Activated T-helper 2 cell treated with anti-CD3 and anti-CD28 coated beads, Interferon-gamma antibody, Interleukin-2, Interleukin-4, amounts not matched to agents 10 μg/mL and 5 μg/mL and 100 μg/mL, durations not matched to agents 14 hours and 24 hours and 36 hours (primary cell): ENCODE measurements at places on chromosomes 4 and X.

DNA sequence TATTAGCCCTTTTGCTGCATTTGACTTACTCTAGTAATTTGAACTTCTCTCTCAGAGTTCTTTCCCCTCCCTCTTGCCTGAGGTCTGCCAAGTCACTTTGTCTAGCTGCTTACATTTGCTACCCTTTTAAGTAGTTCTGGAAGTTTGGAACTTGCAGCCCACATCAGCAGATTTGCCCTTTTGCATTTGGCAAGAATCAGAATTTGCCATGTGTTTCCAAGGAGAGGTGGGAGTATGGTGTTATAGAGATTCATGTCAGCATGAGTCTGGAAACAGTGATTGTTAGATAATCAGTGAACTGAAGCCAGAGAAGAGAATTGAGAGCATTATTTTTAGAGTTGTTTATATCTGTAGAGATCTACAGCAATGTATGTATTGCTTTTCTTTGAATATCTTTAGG lies 52.1 kb downstream of the KLHL34 start:
- peaks cover 6% of the 10 kb centered on the region for H3K36me3 ChIP-seq
- DNase-seq = no peak
- no peaks in the 10 kb centered on the region for H3K4me1 ChIP-seq
- H3K27me3 ChIP-seq = no peaks in the 10 kb centered on the region
- H3K27ac ChIP-seq = no peak overlapping the region

GRCh38 chrX:143455046-143455445 lies 62.2 kb downstream of the SPANXN3 start:
- H3K27me3 ChIP-seq = no peaks in the 10 kb centered on the region
- no peaks in the 10 kb centered on the region for H3K4me1 ChIP-seq
- no peak for DNase-seq
- no peak overlapping the region for H3K27ac ChIP-seq
- H3K36me3 ChIP-seq = no peaks in the 10 kb centered on the region

DNA sequence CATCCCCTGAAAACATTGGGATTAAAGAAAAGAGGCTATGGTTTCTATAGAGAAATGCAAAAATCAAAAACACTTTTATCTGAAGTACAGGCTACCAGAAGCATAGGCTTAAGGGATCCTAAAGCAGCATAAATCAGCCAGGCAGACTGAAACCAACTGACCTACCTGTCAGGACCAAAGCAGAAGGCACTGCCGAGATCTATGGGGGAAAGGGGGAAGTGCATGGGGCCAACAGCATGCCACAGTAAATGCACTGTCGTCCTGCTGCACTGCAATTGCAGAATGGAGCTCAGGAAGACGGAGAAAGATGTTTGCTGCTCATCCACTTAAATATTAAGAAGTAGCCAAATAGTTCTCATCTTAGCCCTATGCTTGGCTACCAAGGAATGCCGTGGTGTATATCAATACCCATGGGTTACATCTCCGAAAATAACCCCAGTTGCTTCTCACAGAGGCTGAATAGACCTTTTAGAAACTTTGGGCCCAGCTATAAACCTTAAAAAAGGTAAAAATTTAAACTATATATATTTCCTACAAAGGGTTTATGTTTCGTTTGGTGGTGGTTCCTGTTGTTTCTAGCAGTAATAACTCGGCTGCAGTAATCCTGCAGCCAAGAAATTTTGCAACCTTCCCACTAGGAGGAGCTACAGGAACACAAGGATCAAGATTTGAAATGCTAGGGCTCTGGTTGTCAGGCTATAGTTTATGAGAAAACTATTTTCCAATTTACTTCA lies 312.2 kb upstream of the DIAPH2 start:
- no peaks in the 10 kb centered on the region for H3K4me1 ChIP-seq
- no peaks in the 10 kb centered on the region for H3K27me3 ChIP-seq
- H3K4me3 ChIP-seq = no peak overlapping the region
- no peak overlapping the region for H3K27ac ChIP-seq
- DNase-seq = no peak
- H3K36me3 ChIP-seq = no peaks in the 10 kb centered on the region

DNA sequence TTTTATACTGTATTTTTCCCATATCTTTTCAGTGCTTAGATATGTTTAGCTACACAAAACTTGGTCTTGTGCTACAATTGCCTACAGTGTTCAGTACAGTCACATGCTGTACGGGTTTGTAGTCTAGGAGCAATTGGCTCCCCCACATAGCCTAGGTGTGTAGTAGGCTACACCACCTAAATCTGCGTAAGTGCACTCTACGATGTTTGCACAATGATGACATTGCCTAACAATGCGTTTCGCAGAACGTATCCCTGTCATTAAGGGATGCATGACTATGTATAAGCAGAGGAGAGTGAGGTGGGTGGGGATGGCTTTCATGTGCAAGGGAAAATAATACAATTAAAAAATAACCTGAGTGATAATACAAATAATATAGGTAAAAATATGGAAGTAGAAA lies 131.4 kb downstream of the GBA3 start:
- no peaks in the 10 kb centered on the region for H3K4me1 ChIP-seq
- no peak overlapping the region for H3K27ac ChIP-seq
- H3K27me3 ChIP-seq = no peaks in the 10 kb centered on the region
- H3K36me3 ChIP-seq = no peaks in the 10 kb centered on the region
- no peak overlapping the region for H3K4me3 ChIP-seq

DNA sequence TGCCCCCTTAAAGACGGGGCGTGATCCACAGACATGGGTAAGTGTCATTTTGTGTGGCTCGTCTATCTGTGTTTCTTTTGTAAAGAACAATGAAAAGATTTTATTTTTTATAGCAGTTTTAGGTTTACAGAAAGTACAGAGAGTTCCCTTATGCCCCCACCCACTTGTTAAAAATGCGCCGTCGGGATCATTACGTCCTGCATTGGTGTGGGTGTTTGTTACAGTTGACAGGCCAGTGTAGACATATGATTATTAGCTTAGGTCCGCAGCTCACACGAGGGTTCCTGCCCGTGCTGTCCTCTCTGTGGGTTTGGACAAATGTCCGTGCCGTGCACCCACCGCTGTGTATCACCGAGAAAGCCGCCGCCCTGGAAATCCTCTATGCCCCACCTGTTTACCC lies 50.5 kb downstream of the RGS12 start:
- no peak overlapping the region for H3K27ac ChIP-seq
- no peaks in the 10 kb centered on the region for H3K36me3 ChIP-seq
- peaks cover 17% of the 10 kb centered on the region for H3K4me1 ChIP-seq
- peaks cover under 1% of the 10 kb centered on the region for H3K27me3 ChIP-seq
- no peak for DNase-seq

DNA sequence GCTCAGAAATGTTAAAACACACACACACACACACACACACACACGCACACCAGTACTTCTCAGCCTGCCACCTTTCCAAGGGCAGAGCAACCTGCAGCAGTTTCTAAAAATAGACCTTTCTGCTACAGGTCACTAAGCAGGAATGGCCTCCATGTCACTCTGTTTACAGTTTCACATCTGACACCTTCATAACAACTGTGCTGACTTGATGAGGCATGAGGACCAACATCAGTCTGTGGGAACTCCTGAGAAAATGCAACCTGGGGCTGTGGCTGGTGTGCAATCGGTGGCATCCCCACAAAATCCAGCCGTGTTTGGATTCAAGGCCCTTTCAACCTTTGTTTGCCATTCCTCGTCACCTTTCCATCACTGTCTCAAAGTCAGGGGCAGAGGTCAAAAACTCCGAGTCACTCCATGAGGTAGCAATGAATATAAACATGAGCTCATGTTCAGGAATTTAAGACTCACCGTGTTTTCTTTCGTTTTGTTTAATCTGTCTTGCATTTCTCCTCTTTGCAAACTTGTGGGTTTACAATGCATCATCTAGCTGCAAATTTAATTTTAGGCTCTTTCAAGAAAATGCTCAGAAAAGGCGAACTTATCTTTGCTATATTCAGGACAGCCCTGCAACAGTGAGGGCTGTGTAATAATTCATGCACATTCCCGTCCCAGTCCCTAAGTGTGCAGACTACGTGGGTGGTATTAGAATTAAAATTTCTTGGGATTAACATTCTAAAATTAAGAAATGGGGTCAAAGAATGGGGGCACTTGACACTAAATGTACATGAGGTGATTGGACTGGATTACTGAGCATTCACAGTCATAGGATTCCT lies 135.3 kb downstream of the SHROOM3 start:
- H3K36me3 ChIP-seq = no peaks in the 10 kb centered on the region
- no peak for DNase-seq

GRCh38 chrX:149825424-149825823 lies 43.7 kb downstream of the MAGEA9 start:
- H3K36me3 ChIP-seq = no peaks in the 10 kb centered on the region
- peaks cover 23% of the 10 kb centered on the region for H3K4me1 ChIP-seq
- no peak overlapping the region for H3K4me3 ChIP-seq
- DNase-seq = no peak

DNA sequence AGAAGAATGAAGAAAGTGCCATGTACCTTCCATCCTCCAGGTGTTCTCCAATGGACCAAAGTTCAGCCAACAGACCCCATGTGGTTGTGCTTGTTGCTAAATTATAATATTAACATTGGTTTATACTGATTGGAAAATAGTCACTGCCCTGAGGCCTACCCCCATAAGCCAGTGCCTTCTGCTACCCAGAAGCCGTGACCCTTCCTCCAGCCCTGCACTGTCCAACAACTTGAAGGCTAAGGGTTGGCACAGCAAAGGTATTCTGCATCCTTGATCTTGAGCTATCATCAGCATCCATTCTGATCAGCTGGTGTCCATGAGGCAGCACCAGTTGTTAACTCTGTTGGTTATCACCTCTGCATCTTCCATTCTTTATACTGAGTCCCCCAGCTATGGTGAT lies 66.2 kb upstream of the BMPR1B start:
- no peak overlapping the region for H3K27ac ChIP-seq
- H3K4me3 ChIP-seq = no peak overlapping the region
- no peak for DNase-seq
- H3K4me1 ChIP-seq = peaks cover 4% of the 10 kb centered on the region
- H3K36me3 ChIP-seq = no peaks in the 10 kb centered on the region

DNA sequence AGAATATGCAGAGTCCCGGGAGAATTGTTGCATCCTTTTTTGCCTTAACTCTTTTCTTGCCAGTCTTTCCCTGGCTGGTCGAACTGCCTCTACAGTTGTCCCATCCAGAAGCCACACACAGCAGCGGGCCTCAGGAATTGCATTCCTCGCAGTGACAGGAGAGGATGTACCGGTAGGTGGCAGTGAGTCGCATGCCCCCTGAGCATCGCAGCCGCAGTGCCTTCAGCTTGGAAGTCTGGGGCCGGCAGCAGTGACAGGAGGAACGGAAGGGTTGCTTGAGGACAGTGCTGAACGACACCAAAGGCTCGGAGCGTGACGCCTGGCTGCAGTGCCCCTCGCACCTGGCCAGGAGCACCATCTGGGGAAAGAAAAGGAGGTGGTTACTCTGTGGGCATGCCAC lies 23.5 kb downstream of the NDP start:
- no peak for DNase-seq
- H3K36me3 ChIP-seq = no peaks in the 10 kb centered on the region
- no peak overlapping the region for H3K4me3 ChIP-seq
- peaks cover 11% of the 10 kb centered on the region for H3K4me1 ChIP-seq
- H3K27me3 ChIP-seq = no peaks in the 10 kb centered on the region
- no peak overlapping the region for H3K27ac ChIP-seq

DNA sequence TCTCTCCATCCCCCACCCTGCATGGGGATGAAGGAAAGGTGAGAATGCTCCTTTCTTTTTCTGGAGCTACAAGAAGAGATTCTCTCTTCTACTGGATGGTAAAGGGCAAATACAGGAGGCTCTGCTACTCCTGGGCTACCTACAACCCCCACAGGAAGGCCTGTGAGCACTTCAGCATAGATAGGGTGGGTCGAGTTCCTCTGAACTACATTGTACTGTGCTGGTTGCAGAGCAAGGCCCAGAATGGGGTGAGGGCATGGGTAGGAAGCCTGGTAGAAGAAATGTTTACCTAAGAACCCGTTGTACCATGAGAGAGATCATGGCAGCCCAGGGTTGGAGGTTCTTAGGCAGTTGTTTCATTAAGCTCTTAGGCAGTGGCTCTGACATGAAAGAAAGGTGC lies 510.4 kb downstream of the MID1IP1 start:
- peaks cover 70% of the 10 kb centered on the region for H3K4me1 ChIP-seq

DNA sequence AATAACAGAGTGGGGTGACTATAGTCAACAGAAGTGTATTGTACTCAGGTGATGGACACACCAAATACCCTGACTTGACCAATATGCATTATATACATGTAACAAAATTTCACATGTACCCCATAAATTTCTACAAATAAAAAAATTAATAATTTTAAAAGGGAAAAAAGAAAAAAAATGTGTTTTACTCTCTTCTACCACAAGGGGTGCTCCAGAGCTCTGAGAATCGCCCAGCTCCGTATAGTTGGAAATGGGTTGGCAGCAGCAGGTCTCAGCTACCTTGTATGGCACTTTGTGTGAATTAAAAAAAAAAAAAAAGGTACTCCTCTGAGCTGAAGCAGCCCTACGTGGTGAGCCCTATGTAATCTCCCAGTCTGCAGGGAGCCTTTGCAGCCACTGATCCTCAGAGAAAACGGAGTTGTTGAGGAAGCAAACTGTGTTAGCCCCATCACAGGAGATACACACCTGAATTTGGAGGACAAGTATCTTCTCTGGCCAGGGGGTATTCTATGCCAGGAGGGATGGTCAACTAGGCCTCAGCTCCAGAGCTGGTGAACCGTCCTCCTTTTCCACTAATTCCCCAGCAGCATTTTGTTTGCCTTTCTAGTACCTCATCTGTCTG lies 17.2 kb upstream of the POLA1 start:
- H3K4me3 ChIP-seq = no peak overlapping the region
- peaks cover 12% of the 10 kb centered on the region for H3K27me3 ChIP-seq
- H3K4me1 ChIP-seq = no peaks in the 10 kb centered on the region
- no peaks in the 10 kb centered on the region for H3K36me3 ChIP-seq
- DNase-seq = no peak
- no peak overlapping the region for H3K27ac ChIP-seq

GRCh38 chrX:119009071-119009470 lies 34.7 kb downstream of the LONRF3 start:
- no peak overlapping the region for H3K4me3 ChIP-seq
- H3K4me1 ChIP-seq = no peaks in the 10 kb centered on the region
- no peak for DNase-seq
- H3K36me3 ChIP-seq = no peaks in the 10 kb centered on the region
- no peak overlapping the region for H3K27ac ChIP-seq

DNA sequence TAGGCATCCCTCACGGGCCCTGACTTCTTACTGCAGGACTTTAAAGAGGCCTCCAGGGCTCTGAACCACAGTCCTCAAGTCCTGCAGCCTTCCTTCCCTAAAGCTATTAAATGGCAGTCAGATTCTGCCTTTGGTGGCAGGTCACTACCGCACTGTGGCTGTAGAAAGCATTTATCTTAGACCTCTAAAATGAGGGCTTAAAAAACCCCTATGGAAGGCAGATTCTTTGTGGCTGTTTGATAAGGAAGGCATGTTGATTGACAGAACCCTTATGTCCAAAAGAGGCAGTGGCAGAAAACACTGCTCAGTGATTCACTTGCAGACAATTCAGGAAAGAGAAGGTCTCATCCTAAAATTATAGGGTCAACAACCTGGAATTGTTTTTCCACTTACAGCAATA lies 79.2 kb downstream of the FBXL5 start:
- H3K36me3 ChIP-seq = no peaks in the 10 kb centered on the region
- no peaks in the 10 kb centered on the region for H3K4me1 ChIP-seq
- no peak overlapping the region for H3K4me3 ChIP-seq
- no peak overlapping the region for H3K27ac ChIP-seq
- no peak for DNase-seq

- no peak overlapping the region for H3K4me3 ChIP-seq
- no peak for DNase-seq
- no peak overlapping the region for H3K27ac ChIP-seq
- H3K27me3 ChIP-seq = peaks cover 2% of the 10 kb centered on the region
- no peaks in the 10 kb centered on the region for H3K4me1 ChIP-seq
These were observed 51.3 kb downstream of the EMCN start for GRCh38 chr4:100466501-100466900.

GRCh38 chr4:113700602-113701150 lies 60.9 kb downstream of the CAMK2D start:
- no peak overlapping the region for H3K27ac ChIP-seq
- H3K4me1 ChIP-seq = peaks cover 30% of the 10 kb centered on the region
- DNase-seq = no peak
- no peaks in the 10 kb centered on the region for H3K27me3 ChIP-seq
- H3K36me3 ChIP-seq = peaks cover 34% of the 10 kb centered on the region
- H3K4me3 ChIP-seq = no peak overlapping the region
